ENCODE measurements at places on chromosomes 11 and 22.

DNA sequence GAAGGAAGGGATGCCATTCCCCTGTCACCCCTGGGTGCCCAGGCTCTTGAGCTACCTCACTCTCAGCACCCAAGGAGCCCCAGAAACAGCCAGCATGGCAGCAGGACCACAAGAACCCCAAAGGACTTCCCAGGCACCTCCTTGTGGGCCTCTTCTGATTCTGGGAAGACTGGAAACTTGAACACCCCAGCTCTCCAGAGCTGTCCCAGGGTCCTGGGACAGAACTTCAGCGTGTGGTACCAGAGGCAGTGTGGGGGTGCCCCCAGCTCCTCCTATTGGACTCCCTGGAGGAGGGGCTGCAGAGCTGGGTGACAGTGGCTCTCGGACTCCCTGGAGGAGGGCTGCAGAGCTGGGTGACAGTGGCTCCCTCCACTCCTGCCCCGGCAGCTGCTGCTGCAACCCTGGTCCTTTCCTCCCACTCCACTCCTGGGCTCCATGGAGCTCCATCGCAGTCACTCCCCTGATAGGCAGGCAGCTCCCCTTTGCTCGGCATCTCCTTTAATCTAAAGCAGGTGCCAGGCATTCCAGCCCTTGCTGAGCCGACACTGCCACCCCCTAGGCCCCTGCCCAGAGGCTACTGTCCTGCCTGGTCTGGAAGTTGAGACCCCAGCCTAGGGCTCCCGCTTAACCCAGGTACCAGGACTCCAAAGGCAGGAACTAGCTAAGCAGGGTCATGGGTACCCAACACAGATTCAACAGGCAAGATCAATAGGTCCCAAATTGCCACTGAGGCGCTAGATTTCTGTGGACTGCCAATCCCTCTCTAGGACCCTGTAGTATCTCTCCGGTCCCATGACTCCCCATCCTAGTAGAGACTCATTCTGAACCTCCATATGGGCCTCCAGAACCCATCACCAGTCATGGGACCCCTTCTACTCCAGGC is 2.7 kb downstream of the BCL9L start:
- DNase-seq, result no peak

- no peak for DNase-seq
These were observed 64.6 kb downstream of the OTOG start for GRCh38 chr11:17611503-17612220.

DNA sequence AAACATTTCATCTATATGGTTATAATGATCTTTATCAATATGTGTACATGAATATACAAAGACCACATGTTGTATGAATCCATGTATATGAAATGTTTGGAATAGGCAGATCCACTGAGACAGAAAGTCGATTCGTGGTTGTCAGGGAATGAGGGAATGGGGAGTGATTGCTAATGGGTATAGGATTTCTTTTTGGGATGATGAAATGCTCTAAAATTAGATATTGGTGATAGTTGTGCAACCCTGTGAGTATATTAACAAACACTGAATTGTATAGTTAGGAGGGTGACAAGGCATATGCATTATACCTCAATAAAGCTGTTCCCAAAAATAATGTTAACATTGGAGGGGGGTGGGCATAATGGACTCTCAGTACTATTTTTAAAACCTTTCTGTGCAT is 5.0 kb upstream of the PTPMT1 start:
- DNase-seq, result no peak

GRCh38 chr11:11984563-11984962 is 23.9 kb downstream of the DKK3 start:
- no peak for DNase-seq

GRCh38 chr22:43042101-43042780 is 27.3 kb upstream of the PACSIN2 start:
- DNase-seq, result no peak

- DNase-seq, result no peak
These were observed 1514.8 kb downstream of the TBC1D22A start for GRCh38 chr22:48276994-48277867.

DNA sequence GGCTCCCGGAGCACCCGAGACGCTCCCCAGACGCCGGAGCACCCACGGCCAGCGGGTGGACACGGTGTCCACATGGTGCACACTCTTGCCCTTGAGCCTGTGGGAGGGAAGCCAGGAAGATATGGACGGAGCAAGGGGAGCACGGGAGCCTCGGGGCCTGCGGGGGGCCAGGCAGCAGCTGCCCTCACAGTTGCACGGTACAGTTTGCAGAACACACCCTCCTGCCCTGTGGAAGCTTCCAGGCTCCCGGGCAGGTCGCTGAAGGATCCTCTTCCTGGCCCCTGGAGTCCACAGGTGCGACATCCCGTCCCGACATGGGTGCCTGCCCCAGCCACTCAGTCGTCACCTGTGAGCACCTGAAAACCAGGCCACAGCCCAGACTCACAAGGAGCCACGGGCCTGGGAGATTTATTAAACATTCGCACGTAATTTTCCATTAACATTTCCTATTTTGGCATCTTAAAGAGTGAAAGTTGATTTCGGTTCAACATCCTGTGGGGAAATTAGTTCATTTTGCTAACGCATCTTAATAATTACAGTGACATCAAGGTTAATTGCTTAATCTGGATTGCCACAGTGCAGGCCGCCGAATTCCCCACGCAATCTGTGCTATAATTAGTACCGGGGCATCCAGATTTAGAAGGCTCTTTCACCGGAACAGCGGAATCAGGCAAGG is 253.3 kb downstream of the BRD1 start:
- no peak for DNase-seq

DNA sequence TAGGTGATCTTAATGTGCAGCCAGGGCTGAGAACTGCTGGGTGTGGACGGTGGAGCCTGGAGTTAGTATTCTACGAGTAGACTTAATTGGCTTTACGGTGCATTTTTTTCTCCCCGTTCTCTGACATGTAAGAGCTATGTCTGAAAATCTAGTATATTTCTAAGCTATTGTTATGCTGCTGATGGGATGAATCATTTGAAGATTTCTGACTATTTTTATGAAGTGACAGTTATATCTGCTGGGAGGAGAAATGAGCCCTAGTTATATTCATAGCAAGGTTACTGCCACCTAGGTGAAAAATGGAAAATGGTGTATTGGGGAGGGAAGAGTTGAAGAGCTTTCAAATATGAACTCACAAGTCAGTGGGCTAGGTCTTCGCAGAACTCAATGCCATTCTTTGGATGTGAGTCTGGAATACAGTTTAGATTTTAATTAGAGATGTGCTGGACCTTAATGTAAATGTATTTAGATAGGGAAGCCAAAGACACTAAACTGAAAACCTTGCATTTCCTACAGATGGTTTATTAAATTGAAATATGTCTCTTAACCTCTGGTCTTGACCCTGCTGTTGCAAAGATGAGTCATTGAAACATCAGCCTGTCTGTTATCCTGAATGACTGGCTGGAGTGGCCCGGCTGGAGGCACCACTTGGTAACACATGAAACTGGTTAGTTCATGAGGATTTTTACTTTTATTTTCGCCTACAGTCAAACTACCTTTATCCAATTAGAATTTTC is 293.7 kb downstream of the DDX10 start:
- no peak for DNase-seq

GRCh38 chr11:65341856-65342255 is 8.2 kb downstream of the DPF2 start:
- DNase-seq, result no peak

DNA sequence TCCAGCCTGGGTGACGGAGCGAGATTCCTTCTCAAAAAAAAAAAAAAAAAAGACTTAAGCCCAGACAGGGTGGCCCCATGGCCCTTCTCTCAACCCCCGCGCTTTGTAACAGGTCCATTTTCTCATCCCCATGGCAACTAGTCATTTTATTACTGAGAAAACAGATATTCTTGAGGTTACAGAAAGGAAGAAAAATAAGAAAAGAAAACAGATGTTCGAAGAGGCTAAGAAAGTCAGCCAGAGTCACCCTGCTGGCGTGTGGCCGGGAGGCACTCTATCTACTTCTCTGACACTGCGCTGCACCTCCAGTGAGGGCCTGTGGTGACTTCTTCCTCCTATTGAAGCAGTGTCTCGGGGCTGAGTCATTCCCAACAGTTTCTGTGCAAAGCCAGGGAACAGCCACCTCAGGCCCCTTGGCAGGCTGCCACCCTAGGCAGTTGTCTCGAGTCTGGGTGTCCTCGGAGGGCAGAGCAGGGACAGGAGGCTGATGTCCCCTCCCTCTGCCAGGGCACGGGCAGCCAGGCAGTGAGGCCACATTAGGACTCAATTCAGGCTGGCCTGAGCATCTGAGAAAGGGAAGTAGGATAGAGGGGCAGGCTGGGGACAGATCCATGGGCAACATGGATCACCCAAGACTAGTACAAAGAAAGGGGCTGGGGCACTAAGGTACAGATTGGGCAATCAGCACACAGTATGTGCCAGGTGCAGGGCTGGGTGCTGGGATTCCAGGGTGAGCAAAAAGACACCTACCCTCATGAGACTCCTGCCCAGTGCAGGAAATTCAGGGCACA is 16.4 kb upstream of the SYVN1 start:
- DNase-seq, result peak; percentile 93

DNA sequence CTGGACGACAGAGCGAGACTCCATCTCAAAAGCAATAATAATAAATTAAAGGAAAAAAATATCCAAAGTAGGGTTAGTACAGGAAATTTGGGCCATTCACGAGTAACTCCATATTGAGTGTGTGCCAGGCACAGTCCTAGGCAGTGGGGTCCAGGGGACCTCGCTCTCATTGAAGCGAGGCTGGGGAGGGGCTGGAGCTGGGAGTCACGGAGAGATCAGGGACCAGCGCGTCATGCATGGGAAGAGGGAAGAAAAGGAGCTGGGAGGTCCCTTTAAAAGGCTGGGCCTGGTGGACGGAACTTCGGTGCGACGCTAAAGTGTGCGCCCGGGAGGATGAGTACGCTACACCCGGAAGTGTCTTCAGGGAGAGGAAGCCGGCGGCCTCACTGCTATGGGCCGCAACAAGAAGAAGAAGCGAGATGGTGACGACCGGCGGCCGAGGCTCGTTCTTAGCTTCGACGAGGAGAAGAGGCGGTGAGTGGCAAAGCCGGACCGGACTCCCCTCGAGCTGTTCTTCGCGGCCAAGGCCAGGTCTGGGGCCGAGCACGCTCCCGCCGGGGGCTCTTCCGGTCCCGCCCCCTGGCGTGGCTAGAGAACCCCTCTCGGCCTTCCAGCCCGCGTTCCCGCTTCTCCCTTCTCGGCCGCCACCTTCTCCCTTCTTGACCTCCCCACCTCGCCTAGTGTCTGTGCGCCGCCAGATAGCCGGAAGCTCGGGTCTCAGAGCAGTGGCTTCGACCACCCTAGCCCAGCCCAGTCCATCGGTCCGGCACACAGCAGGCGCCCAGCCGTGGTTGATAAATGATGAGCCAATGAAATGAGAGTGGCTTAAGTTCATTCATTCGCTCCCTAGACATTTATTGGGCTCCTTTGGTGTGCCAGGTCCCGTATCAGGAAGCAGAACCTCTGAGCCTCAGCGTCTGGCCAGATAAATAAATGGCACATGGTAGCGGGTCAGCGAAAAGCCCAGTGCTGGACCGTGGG is at the start of gene NOL12:
TSS of gene NOL12 (plus strand) at position 342 of the 981 bp plus-strand sequence. CDS start at position 392, 50 bp downstream.
- DNase-seq, result peak; percentile 81

GRCh38 chr11:26078231-26078821 is 253.6 kb upstream of the ANO3 start:
- no peak for DNase-seq

DNA sequence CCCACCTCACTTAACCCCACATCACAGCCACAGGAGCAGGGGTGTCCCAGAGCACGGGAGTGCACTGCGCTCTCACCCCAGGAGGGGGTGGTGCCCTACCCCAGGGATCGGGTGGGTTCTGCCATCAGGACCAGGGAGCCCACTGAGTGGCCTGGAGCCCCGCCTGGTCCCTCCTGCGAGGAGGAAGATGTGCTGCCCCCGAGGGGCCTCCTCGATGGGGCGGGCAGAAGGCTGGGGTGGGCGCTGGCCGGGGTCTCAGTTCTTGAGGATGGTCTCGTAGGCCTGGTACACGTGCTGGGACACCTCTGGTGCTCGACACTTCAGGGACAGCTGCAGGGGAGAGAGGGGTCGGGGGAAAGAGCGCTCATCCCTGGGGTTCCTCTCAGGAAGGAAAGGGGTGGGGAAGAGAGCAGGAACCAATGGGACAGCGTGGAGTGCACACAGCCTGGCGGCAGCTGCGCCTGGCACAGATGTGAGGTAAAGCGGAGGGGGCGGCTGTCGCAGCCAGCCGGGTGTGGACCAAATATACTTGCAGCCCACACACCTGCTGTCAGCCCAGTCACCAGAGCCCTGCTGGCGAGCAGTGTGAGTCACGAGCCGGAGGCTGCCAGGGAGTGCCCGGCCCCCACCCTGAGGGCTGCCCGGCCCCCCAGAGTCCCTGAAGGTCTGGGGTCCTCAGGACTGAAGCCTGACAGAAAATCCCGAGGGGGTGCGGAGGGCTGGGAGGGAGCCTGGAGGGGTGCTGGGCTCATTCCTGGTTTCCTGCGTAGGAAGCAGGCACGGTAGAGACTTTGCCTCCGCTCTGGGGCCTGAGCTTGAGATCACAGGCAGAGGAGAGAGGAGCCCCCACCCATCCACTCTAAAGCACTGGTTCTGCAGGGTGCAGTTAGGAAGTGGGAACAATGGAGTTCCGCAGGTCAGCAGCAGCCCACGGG is 13.3 kb upstream of the RASL10A start:
- no peak for DNase-seq

DNA sequence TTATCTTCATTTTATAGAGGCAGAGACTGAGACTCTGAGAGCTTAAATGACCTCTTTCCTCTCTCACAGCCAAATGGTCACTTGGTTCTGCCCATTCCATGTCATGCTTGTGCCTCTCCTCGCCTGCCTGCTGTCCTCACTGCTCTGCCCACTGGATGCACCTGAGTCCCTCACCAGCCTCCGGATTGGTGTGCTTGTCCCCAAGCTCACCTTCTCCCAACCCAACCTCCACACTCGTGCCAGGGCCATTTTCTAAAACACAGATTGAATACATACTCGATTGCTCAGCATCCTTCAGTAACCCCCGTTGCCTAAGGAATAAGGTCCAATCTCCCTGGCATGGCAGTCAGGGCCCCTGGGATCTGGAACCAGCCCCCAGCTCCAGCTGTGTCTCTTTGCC is 28.4 kb upstream of the NECTIN1 start:
- DNase-seq, result no peak

- DNase-seq, result no peak
These were observed 496.5 kb upstream of the B3GAT1 start for GRCh38 chr11:134908583-134908982.

DNA sequence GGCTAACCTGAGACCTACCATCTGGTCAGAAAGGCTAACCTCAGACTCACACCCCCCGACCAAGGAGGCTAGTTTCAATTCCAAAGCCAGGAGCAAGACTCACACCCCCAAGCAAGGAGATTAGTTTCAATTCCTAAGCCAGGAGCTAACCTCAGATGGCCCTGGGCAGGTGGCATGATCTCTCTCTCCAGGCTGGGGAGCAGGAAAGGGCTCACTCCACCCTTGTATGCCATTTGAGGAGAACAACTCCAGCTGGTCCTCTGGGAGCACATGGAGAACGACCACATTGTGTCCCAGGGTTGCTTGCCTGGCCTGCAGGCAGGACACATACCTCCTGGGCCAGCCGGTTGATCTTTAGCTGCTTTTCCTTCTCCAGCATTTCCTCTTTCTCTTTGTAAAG is 32.6 kb downstream of the USH1C start:
- no peak for DNase-seq

- DNase-seq, result no peak
These were observed 317.7 kb upstream of the CTSC start for GRCh38 chr11:88655196-88655595.
